Natural killer cell treated with Interleukin-12 subunit alpha and Interleukin-12 subunit beta and Interleukin-15 and Interleukin-18, amount 100 ng/mL, for 72 hours (primary cell): ENCODE measurements at places on chromosomes 12 and 14. TPM values are rescaled to one million over a fixed set of nuclear protein-coding genes. Genes with fewer than 3 reads are reported as not detected.

GRCh38 chr14:73203527-73203926 lies 33.8 kb upstream of the PAPLN start:
- no peak for DNase-seq

The DAO gene
- not detected for total RNA-seq

The MYO1H gene
- not detected for total RNA-seq

The FLRT2 gene
- 1.5 TPM for total RNA-seq

The APOF gene
- total RNA-seq, result not detected

GRCh38 chr12:111964935-111965334 lies 48.0 kb downstream of the TMEM116 start:
- no peak for DNase-seq

The IQSEC3 gene
- total RNA-seq, result 1.1 TPM

The IAPP gene
- not detected for total RNA-seq

- no peak for DNase-seq
These were observed 848.0 kb downstream of the DIO2 start for GRCh38 chr14:79363291-79363690.

The LRIG3 gene
- total RNA-seq, result not detected

The DLGAP5 gene
- 27.7 TPM for total RNA-seq

- DNase-seq, result no peak
These were observed 36.0 kb downstream of the RTRAF start for GRCh38 chr14:52025310-52025709.

DNA sequence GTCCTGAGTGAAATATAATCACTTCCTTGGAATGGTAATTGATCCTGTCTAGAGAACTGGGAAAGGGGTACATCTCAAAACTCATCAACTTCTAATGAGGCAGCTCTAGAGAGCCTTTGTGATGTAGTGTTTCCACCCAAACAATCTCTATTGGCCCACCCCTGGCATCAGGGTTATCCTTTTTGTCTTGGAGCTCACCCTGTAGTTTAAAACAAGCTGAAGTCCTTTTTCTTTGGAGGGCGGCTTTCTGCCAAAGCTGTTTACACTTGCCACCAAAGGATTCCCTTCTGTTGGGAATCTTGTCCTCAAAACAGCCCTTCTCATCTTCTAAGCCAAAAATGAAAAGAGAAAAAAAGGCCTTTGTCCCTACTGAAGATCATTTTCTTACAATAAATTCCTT lies 60.6 kb upstream of the GTF2A1 start:
- no peak for DNase-seq

The SAMD15 gene
- total RNA-seq, result 0.43 TPM

DNA sequence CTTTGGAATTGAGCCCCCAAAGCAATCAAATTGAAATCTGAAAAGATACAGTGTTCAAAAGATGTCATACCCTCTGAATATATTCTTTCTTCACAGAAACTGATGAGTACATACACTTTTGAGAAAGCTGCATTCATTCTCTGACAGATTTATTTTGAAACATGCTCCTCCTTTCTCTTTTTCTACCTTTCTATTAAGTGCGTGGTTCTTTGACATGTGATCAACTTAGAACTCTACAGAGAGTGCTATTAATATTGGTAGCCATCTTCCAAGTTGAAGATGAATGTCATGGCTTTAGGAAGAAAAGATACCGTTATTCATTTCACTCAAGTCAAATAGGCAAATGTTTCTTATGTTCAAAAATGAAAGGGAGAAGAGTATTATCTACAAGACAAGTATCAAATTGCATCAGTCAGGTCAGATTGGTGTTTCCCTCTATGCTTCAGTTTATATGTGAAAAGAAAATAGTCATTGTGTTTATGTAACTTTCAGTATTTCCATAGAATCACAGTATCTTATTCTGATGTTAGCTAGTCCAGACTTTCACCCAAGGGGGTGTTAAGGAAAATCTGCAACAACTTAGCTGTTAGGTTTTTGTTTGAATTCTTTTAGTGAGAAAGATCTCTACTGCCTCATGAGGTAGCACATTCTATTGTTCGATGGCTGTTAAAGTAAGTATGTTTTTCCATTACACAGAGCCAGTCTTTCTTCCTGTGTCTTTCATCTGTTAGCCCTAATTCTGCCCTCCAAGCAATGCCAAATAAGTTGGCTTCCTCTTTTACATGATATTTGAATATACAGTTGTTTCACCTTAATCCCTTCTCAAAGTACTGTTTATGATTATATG lies 55.4 kb upstream of the GARIN2 start:
- DNase-seq, result no peak

The TROAP gene
- 103 TPM for total RNA-seq

DNA sequence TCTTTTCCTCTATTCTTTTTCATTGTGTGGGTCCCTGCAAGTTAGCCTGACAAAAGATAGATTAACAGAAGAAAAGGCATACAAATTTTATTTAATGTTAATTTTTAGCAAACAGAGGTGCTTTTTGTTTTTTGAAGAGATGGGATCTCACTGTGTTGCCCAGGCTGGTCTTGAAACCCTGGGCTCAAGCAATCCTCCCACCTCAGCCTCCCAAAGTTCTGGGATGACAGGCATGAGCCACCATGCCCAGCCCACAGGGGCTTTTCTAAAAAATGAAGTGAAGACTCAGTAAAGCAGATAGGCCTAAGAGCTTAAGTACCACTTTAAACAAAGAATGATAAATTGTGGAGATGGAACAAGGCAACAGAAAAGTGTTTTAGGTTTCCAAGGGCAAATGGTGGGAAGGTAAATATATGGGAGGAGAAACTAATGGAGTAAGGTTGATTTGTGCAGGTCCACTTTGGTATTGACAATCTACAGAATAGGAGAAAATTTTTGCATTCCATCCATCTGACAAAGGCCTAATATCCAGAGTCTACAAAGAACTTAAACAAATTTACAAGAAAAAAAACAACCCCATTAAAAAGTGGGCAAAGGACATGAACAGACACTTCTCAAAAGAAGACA lies 18.6 kb upstream of the EEA1 start:
- DNase-seq, result no peak

- no peak for DNase-seq
These were observed 263.9 kb upstream of the RTL1 start for GRCh38 chr14:101167428-101167827.

- DNase-seq, result no peak
These were observed 19.6 kb upstream of the ATP5MC2 start for GRCh38 chr12:53695152-53696145.

The LMNTD1 gene
- not detected for total RNA-seq

The DDX47 gene
- total RNA-seq, result 81.3 TPM

- no peak for DNase-seq
These were observed 61.6 kb downstream of the RIN3 start for GRCh38 chr14:92575061-92575747.

DNA sequence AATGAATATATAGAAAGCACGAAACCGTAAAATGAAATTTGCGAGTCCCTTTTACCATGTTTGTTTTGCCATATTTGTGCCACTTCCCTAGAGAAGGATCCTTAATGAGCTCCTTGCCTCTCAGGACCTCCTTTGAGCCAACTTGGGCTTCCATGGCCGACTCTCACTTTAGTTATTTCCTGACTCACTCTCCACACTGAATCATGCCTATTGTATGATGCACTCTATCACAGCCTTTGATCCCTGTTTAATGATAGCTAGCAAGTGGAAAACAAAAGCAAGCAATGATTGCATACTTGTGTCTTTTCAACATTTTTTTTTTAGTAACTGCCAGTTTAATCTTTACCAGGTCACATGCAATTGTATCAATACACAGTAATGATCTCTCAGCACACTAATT lies 153.2 kb downstream of the CCER1 start:
- no peak for DNase-seq

GRCh38 chr12:26704214-26704613 lies 128.8 kb downstream of the ITPR2 start:
- no peak for DNase-seq

GRCh38 chr14:51889851-51890250 lies 29.4 kb downstream of the GNG2 start:
- DNase-seq, result no peak

GRCh38 chr12:30485230-30485890 lies 210.3 kb downstream of the IPO8 start:
- no peak for DNase-seq

DNA sequence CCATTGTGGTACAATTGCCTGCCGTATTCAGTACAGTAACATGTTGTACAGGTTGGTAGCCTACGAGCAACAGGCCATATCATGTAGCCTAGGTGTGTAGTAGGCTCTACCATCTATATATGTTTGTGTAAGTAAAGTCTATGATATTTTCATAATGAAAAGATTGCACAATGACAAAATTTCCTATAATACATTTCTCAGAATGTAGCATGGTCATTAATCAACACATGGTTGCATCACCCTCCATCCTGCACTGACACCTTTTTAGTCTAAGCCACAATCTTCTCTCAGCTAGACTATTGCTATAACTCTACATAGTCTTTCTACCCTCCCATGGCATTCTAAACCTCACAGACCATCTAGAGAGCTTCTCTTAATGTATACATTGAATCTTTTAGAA lies 158.5 kb upstream of the HMGA2 start:
- DNase-seq, result peak; percentile 66

DNA sequence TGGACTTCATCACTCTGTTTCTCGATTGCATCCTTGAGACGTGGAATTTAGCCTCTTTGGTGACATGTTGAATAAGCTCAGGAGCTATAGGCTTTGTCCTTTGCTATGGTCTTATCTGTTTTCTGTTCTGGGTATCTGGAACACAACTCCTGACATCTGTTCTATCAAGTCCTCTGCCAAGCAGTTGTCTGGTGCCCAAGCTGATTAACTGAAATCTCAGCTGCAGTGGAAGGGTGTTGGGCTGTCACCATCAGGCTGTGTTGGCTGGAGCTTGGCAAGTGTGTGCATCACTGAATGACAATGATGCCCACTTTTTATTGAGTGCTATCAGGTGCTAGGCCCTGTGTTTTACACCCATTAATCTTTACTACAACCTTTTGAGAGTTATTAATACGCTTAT lies 77.8 kb downstream of the SMOC1 start:
- no peak for DNase-seq

The BTG1 gene
- 249 TPM for total RNA-seq

The HOXC12 gene
- not detected for total RNA-seq

GRCh38 chr12:64566831-64567517 lies 43.3 kb upstream of the RASSF3 start:
- DNase-seq, result no peak

GRCh38 chr12:64293654-64294364 lies 71.7 kb upstream of the KICS2 start:
- DNase-seq, result no peak

The AKAP6 gene
- total RNA-seq, result 0.31 TPM

GRCh38 chr14:56996721-56997399 lies 186.6 kb upstream of the OTX2 start:
- DNase-seq, result no peak

GRCh38 chr12:58728397-58728796 lies 191.9 kb downstream of the LRIG3 start:
- no peak for DNase-seq

DNA sequence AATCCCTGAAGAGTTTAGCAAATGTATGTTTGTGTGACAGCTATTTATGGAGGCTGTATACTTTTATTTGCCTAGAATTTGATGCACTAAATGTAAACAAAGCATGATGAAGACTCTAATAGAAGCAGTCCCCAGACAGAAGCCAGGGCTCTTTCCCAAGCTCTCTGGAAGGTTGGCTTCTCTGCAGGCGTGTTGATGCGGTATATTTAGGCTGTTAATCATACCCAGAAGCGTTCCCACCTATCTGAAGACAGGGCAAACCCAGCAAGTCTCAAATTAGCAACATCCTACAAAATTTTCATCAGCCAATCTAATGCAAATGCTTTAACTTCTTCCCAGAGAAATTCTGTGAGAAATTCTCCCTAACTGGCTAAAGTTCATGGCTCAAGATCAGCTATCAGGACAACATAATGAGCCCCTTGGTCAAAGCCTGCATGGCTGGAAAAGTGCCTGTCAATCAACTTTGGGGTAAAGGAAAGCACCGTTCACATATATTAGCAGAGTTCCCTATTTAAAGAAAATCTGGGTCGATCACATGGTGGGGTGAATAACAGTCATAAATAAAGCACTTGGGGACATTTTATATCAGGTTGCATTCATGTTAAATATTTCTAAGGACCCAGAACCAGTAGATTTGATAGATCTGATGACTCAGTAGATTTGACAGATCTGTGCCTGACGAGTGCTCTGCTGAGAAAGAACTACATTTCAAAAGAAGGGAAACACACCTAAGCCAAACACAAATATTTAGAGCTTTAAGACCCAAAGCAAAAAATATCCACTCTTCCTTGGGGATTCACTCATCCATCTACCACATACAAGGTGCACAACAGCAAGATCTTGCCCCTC lies 46.6 kb downstream of the KSR2 start:
- no peak for DNase-seq

DNA sequence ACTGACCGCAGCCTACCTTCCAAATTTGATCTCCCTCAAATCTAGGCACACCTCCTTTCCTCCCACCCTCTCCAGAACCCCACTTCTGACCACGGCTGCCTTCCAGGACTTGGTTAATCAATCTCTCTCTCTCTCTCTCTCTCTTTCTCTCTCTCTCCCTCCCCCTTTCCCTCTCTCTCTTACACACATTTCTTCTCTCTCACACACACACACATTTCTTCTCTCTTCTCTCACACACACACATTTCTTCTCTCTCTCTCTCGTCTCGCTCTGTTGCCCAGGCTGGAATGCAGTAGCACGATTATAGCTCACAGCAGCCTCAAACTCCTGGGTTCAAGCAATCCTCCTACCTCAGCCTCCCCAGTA lies 521 bp upstream of the GMFB start:
- DNase-seq, result no peak

DNA sequence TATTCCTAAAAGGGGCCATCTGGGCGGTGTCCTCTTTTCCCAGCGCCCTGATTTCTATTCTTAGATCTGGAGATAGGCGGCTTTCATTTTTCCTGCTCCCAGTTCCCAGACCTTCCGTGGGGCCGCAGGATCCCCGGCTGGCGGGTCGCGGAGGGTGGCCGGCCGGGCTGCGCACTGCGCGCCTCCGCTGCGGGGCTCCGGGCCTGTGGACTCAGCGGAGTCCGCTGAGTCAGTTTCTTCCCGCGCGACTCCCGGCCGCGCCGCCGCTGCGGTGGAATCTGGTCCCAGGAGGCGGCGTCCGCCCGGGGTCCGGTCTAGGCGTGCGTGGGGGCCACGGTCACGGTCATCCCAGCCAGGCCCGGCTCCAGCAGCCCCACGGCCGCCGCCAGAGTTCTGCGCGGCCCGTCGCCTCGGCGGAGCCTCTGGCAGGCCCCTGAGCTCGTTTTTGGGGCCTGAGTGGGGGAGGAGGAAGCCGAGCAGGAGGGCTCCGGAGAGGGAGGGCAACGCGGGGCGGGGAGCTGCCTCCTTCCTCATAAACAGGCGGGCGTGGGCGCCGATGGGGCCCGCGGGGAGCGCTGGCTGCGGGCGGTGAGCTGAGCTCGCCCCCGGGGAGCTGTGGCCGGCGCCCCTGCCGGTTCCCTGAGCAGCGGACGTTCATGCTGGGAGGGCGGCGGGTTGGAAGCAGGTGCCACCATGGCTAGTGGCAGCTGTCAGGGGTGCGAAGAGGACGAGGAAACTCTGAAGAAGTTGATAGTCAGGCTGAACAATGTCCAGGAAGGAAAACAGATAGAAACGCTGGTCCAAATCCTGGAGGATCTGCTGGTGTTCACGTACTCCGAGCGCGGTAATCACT lies at the start of gene LRRK2:
TSS of gene LRRK2 (plus strand) at position 559 of the 853 bp plus-strand sequence. CDS start at position 694, 135 bp downstream.
- DNase-seq, result peak; percentile 72

- DNase-seq, result no peak
These were observed 22.7 kb downstream of the TBX3 start for GRCh38 chr12:114661245-114661644.

The CFAP54 gene
- 0.50 TPM for total RNA-seq

- DNase-seq, result no peak
These were observed 3.1 kb downstream of the YAF2 start for GRCh38 chr12:42234970-42235369.

GRCh38 chr12:81043979-81044740 lies 33.7 kb upstream of the ACSS3 start:
- no peak for DNase-seq
